ENCODE measurements at places on chromosomes 13 and 19.
A peak's percentile ranks its signal among the peaks of the same experiment; 100 is the strongest.

DNA sequence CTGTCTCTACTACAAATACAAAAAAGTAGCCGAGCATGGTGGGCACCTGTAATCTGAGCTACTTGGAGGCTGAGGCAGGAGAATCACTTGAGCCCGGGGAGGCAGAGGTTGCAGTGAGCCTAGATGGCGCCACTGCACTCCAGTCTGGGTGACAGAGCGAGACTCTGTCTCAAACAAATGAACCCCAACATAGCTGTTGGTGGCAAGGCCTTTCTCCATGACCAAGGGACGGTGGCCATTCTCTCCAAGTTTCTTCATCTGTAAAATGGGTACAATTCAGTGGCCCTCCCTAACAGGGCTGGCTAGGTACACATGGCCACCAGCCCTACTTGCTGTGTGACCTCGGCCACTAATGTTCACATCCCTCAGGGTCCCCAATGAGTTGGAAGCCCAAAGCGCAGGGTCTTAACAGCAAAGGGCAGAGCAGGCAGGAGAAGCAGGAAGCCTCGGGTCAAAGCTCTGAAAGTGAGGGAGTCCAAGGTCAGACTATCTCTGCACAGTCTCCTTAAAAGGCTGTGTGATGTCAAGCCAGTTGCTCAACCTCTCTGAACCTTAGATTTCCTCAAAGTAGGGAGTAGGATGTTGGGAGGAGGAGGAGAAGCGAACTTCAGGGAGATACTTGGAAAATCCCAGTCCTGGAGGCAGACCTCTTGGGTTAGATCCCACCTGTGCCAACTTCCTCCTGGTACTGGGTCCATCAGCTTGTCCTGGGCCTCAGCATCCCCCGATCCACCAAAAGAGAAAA lies 2.7 kb downstream of the JUND start:
- DNase-seq, result peak; percentile 59

DNA sequence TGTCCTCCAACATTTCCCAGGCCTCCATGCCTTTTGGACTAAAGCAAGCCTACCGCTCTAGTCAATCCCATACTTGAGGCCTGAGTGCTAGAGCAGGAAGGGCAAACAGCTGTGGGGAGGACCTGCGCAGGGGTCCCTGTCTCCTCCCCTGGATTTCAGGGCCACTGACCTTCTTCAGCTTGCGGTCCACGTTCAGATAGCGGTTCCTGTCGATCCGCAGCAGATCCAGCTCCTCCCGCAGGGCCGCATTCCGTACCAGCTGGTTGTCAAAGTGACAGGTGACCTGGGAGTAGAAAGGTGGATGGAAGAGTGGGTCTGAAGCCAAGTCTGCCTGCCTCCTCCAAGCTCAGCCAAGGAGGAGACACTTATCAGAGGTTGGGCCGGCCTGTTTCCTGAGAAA lies 14.0 kb upstream of the EMP3 start:
- DNase-seq, result no peak

DNA sequence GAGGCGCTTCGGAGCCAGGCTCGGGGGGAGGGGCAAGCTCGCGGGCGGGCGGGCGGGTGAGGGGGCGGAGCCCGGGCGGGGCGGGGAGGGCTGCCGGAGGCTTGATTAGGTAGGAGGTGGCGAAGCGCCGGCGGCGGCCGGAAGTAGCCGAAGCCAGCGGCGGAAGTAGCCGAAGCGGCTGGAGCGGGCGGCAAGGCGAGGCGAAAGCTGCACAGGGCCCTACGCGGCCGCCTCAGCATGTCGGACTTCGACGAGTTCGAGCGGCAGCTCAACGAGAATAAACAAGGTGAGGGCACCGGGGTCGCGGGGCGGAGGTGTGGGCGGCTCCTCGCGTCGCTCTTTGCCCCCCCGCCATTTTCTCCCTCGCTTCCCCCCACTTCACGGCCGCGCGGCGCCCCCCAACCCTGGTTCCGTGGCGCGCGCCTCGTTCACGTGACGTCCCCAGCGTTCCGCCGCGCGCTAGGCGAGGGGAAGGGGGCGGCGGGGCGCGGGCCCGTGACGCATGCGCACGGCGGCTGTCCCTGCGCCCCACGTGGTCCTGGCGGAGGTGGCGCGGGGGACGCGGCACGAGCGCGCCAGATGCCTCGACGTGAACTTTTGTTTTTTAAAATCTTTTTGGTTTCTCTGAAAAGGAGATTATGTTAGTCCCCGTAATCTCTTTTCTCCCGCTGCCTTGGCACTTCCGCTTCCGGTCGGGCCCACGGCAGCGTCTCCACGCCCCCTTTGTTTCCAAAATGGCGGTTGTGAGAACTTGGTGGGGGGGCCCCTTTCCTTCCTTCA lies at the start of gene U2AF2:
U2AF2 (plus strand) TSS at position 168 of the 780 bp plus-strand sequence; CDS start at position 238, 70 bp downstream.
- DNase-seq, result peak; percentile 93

DNA sequence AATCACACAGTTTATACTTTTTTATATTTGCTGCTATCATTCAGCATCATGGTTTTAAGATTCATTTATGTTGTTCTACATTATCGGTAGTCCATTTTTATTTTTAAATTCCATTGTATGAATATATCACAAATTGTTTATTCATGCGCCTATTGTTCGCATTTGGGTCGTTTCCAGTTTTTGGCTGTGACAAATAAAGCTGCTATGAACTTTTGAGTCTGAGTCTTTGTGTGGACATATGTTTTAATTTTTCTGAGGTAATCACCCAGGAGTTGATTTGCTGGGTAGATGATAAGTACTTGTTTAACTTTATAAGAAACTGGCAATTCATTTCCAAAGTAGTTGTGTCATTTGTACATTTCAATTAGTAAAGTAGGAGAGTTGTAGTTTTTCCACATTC lies 74.2 kb upstream of the CSNK1A1L start:
- no peak for DNase-seq

DNA sequence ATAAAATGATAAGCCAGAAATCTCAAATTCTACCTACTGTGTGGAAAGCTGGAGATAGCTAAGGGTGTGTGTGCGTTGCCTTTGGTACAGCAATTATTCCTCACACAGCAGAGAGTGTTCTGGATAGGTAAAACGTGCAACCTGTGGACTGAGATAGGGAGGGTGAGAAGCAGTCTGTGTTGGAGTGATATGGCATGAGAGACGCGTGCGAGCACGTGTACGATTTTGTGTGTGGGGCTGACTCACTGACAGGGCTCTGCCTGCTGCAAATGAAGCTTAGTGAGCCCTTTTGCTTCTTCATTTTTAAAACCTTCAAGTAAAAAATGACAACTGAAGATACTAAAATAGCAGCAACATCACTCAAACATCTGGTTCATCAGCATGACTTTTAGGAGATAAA lies 35.7 kb upstream of the SLC10A2 start:
- no peak for DNase-seq

GRCh38 chr13:98428256-98428966 lies 148.5 kb downstream of the STK24 start:
- DNase-seq, result no peak
